ENCODE measurements at places on chromosomes 12 and 14. TPM values are rescaled to one million over a fixed set of nuclear protein-coding genes. Genes with fewer than 3 reads are reported as not detected.

Gene TMEM132C
- total RNA-seq, result not detected

Gene C12orf60
- 2.2 TPM for total RNA-seq

Gene FGD4
- total RNA-seq, result 1.7 TPM

Gene CD27
- total RNA-seq, result 23.3 TPM

Gene NEDD1
- total RNA-seq, result 54.2 TPM
